ENCODE measurements at places on chromosomes 2 and 18.

DNA sequence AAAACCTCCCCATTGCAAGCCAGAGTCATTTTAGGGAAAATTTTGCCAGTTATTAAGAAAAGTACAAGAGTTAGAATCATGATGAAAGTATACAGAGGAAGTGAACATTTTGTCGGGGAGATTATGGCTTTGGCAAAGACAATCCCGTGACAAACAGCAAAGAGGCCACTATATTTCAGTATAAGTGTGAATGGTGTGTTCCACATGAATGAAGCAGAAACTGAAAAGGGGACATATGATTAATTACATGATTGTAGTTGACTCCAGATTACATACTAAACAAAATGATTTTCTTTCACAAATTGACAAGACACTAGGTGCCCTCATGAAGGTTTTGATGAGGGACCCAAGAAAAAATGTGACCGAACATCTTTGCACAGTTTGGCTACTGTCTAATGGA is 42.0 kb downstream of the SP140 start:
- DNase-seq = no peak

DNA sequence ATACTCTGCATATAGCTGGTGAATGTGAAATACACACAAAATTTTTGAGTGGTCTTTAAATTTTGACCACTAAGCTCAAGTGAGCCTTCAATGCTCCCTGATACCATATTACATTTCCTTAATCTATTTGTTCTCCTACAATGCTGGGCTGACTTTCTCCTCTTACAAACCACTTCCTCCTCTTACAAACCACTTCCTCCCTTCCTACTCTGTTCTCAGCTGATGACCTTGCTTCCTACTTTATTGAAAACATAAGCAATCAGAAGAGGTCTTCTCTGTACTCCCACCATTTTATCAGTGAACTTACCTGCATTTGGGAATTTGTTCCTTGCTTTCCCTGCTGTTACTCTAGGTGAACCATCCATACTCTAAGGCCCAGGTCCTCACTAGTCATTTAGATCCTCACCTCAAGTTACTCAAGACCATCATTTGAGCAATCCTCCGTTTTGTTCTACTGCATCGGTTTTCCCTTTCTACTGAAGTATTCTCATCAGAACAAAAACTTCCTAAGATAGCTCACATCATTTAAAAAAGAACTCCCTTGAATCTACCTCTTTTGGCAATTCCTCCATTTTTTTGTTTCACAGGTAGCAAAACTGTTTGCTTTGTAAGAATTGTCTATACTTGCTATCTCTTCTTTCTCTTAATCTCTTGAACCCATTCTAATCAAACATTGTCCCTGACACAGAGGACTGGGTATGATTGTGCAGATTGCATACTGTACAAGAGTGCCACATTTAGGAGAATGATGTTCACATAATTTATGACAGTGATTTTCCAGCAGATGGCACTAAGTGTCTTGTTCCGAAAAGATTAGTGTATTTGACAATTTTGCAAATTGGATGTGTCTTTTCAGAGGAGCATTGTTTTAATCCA is 96.5 kb downstream of the EPB41L5 start:
- DNase-seq = no peak

DNA sequence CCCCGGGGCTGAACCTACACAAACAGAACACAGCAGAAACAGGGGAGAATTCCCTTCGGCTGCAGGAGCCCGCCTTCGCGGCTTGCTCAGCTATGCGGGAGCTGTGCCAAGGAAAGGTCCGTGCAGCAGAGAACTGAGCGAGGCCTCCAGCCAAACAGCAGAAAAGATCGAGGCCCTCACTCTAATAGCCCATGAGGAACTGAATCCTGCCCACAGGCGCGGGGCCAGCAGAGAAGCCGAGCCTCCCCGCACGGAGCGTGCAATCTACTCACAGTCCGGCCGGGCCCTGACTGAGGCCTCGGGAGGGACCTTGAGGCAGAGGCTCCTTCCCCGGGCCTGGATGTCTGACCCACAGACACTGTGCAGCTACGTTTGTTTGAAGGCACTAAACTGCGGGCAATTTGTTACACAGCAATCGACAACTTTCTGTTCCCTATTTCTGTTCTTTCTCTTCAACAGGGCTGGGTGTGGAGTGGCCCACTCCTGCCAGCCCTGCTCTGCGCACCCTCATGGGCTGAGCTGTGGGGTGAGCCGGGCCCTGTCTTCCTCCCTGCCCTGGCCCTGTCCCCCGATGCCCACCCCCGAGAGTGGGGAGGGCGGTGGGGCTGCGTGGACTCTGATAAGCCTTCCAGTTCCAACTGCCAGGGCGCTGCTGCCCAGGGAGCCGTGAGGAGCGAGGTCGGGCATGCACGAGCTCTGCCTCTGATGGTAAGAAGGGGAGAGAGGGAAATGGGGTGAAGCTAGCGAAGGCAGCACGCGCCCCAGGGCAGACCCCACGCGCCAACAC is 13.7 kb downstream of the HES6 start:
- DNase-seq = no peak

DNA sequence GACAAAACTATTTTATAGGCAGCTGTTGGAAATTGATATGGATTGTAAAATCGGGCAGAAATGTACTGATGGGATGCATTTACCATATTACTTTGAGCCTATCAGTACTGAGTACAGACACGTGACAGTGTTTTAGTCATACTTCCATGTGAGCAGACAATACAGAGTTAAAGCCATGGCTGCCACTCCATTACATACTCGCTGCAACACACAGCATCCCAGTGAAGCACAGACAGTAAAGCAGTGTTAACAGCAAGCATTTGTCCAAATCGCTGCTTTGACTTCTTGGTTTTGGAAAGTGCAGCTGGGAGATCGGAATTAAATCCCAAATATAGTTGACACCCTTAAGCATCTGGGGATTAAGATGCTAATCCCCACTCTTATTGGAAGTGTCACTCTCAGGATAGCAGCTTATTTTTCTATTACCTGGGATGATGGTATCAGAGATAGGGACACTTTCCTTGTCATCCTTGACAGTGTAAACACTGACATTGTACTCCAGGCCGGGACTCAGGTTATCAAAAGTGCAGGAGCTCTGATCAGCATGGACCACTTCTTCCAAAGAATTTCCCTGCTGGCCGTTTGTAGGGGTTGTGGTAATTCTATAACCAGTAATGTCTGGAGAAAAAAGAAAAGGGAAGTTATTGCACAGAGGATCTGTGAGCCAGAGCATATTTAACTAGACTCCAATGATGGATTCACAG is 41.6 kb downstream of the FN1 start:
- no peak for DNase-seq

- no peak for DNase-seq
These were observed 31.1 kb downstream of the UGP2 start for GRCh38 chr2:63872571-63873328.

All from stimulated activated CD8-positive, alpha-beta memory T cell treated with anti-CD3 and anti-CD28 coated beads, Interleukin-4, amount 100 ng/mL, for 1 hour (primary cell).